ENCODE measurements at places on chromosomes 16 and 17.

- peak overlapping the region; percentile 35 for H3K4me3 ChIP-seq
- H3K36me3 ChIP-seq, result peaks cover 2% of the 10 kb centered on the region
- peaks cover 4% of the 10 kb centered on the region for H3K4me1 ChIP-seq
- peak overlapping the region; percentile 77 for H3K27ac ChIP-seq
- peak; percentile 91 for DNase-seq
Observed at GRCh38 chr17:48544349-48545021, 424 bp downstream of the HOXB2 start.

DNA sequence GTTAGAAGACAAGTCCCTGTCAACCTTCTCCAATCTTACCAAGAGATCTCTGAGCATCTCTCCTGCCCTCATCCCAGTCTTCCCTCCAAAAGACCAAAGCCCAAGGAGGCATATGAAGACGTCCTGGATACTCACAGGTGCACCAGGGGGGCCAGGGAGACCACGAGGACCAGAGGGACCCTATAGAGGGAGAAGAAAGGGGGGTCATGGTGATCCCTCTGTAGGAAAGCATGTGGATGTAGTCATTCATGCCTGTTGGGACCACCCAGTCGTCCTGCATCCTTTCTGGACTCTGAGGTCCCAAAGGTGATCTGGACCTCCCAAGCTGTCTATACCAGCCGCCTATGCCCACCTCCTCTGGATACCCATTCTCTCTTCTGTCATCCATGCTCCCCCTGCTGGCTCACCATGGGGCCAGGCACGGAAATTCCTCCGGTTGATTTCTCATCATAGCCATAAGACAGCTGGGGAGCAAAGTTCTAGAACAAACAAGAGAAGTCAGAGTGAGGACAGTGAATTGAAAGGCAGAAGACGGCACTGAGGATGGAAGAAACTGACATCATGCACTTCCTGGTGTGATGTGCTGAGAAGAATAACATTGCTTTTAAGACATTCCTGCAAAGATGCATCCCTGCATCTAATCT is 3.3 kb downstream of the COL1A1 start:
- H3K4me1 ChIP-seq, result peaks cover 8% of the 10 kb centered on the region
- peak; percentile 53 for DNase-seq
- peaks cover 11% of the 10 kb centered on the region for H3K27me3 ChIP-seq
- no peak overlapping the region for H3K4me3 ChIP-seq
- peaks cover 66% of the 10 kb centered on the region for H3K36me3 ChIP-seq

DNA sequence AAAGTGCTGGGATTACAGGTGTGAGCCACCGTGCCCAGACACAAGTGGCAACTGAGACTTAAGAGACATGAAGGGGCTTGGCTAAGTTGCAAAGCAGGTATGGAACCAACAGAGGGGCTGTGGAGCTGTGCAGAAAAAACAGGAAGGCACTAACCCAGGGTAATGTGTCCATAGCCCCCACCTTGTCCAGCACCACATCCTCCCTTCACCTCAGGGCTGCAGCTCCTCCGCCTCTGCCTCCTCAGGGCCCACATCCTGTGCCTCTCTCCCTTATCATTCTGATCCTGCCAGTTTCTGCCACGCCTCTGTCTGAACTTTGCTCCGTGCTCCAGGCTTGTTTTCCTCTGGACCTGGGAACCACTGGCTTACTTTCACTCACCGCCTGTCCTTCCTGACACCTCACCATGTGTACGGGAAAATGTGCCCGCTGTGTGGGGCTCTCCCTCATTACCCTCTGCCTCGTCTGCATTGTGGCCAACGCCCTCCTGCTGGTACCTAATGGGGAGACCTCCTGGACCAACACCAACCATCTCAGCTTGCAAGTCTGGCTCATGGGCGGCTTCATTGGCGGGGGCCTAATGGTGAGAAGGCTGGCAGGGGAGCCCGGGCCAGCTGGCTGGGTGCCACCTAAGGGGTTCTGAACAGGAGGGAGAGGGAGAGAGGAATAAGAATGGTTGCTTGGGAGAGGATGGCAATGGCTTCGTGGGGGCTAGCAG is at the start of gene TM4SF5:
TM4SF5 (plus strand) TSS at position 368 of the 716 bp plus-strand sequence; CDS start at position 405, 37 bp downstream.
- no peaks in the 10 kb centered on the region for H3K4me1 ChIP-seq
- H3K27me3 ChIP-seq, result no peaks in the 10 kb centered on the region
- no peak within 1 kb of the TSS for H3K27ac ChIP-seq
- DNase-seq, result no peak

- no peak overlapping the region for H3K4me3 ChIP-seq
- no peaks in the 10 kb centered on the region for H3K27me3 ChIP-seq
- no peak for DNase-seq
- H3K36me3 ChIP-seq, result no peaks in the 10 kb centered on the region
- no peaks in the 10 kb centered on the region for H3K4me1 ChIP-seq
Observed at GRCh38 chr17:58172369-58173071, 5.7 kb downstream of the OR4D2 start.

- H3K4me1 ChIP-seq, result no peaks in the 10 kb centered on the region
- DNase-seq, result peak; percentile 34
- no peak overlapping the region for H3K27ac ChIP-seq
- peaks cover 16% of the 10 kb centered on the region for H3K27me3 ChIP-seq
Observed at GRCh38 chr17:14926526-14927122, 338.5 kb downstream of the PMP22 start.

GRCh38 chr16:27529962-27530361 is 19.8 kb downstream of the GTF3C1 start:
- H3K27ac ChIP-seq, result no peak overlapping the region
- DNase-seq, result no peak
- no peaks in the 10 kb centered on the region for H3K27me3 ChIP-seq
- H3K4me3 ChIP-seq, result no peak overlapping the region

All from heart left ventricle (tissue), 16 donors.